ENCODE measurements at places on chromosomes 5 and 9.

DNA sequence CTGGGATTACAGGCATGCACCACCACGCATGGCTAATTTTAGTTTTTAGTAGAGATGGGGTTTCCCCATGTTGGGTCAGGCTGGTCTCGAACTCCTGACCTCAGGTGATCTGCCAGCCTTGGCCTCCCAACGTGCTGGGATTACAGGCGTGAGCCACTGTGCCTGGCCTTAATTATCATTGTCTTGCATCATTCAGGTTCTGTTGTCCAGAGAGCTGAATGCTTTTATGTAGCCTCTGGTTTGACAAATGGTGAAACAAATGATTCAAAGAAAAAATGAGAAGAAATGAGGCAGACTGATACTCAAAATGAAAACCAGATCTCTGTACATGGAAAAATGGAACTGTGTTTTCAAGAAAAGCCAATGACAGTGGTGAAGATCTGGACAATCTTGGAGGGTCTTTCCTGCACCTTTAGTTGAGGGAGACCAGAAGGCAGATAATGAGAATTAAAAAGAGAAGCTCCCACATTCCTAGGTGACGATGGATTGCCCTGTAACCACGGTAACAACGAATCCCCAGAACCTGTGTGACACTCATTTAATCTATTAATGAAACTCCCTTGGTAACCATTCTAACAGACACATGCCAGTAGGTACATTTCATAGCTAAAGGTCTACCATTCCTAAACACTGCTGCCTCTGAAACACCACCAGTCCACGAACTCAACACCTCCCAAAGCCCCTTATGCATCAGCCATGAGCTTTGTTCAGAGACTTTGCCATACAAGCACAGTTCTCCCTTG is 1.6 kb downstream of the TEX48 start:
- DNase-seq, result no peak

DNA sequence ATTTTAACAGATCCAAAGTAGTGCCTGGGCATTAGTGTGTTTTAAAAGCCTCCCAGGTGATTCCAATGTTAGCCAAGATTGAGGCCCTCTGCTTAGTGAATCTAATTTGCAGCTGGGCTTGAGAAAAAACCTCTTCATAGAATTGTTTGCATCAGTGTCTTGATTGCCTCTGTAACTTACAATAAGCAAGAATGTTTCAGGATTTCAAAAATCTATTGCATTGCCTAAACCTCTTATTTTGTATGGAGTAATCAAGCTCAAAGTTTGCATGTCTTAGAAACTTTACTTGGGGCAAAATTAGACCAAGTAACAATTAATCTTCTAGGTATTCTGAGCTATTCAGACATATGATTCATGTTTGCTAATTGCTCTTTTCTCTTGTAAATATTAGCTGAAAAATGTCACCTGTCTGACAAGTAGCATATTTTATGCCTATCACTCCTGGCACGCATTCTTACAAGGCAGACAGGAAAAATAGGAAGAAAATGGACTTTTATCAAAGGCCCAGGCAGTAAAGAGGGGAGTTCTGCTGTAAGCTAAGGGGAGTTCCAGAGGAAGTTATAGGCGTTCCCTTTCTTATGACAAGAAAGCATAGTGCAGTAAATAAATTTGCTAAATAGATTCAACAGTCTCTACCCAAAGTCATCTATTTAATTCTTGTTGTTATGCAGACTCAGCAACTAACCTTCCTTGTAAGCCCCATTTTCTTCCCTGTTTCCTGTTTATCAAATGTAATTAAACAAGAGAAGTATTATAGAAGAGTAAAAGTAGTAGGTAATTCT is 21.0 kb downstream of the PDCD1LG2 start:
- DNase-seq, result no peak

GRCh38 chr5:170745481-170746071 is 37.9 kb upstream of the GABRP start:
- DNase-seq, result no peak

- DNase-seq, result no peak
Observed at GRCh38 chr5:27021471-27021870, 16.9 kb downstream of the CDH9 start.

DNA sequence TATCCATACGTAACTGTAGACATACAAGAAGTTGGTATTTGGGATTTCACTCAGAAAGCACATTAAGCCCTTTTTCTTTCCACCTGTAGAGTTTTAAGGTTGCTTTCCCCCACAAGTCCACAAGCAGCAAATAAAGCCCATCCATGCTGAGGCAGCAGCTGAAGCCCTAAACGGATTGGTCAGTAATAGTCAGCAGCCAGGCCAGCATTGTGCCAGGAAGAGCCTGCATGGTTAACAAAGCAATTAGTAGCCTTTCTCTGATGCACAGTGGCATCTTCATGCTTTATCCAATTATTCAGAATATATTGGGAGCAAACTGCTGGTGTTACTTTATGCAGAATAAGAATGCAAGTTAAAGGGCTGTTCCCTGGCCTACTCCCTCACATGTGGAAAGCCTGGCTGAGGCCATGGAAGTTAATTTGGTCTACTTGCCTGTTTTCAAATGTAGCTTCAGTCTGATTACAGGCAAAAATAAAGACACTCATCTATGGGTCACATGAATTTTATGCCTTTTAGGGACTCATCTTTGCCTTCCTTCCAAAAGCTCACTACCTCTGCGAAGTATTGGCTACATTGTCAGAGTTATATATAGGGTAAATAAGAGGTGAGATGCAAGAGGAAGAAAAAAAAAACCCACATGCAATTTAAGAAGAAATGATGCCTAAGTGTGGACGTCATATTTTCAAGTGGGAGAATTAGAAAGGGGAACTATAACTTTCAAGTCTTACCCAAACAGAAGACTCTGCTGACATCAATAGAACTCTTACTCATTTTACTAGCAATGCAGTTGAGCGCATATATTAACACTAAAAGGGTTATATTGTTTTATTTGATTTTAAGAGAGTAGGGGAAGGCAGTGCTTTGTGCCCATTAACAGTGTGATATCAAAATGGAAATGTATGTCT is 15.9 kb downstream of the EBF1 start:
- DNase-seq, result no peak

DNA sequence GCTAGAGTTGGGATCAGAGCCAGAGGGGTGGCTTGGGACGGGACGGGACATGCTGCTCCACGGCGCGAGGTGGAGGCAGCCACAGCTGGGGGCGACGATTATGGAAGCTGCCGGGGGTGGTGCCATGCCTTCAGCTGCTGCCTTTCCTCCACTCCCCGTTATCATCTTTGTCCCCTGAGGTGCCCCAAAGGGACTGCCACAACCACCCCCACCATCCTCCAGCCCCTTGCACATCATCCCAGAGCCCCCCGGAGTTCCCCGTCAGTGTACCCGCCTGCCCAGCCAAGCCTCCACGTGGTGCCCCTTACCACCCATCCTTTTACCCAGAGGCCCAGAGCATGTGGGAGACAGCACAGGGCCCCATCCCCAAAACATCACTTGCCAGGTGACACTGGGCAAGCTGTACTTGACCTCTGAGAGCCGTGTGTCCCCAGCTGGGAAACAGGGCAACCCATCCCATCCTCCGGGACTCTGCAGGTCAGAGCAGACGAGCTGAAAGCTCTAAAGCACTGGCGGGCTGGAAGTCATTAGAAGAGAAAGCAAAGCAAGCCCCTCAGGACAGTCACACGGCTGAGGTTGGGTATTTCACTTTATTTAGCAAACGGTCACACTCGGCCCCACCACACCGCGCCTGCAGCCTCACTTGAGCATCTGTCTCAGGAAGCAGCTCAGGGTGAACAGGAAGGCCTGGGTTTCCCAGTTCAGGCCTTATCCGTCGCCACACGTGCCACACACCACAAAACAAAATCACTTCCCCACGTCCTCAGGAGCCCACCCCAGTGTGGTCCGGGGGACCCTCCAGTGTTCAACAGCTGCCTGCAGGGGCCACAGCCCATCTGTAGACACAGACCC is 19.5 kb upstream of the MXD3 start:
- DNase-seq, result no peak

GRCh38 chr5:142962174-142962533 is 192.0 kb downstream of the ARHGAP26 start:
- no peak for DNase-seq

DNA sequence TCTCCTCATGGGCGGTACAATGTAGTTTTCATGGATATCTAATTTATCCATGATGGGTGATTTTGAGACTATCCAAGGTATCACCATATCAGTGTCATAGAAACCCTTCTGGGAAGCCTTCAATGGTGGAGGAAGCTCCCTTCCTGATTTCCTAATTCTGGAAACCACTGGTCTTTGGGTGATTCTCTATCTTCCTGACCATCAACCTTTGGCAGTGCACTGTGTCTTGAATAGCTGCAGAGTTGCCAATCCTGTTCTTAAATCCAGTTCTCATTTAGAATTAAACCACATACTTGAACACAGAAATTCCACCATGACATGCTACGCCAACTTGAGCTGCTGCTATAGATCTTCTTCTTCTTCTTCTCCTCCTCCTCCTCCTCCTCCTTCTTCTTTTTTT is 161.7 kb upstream of the KLF9 start:
- DNase-seq, result no peak

DNA sequence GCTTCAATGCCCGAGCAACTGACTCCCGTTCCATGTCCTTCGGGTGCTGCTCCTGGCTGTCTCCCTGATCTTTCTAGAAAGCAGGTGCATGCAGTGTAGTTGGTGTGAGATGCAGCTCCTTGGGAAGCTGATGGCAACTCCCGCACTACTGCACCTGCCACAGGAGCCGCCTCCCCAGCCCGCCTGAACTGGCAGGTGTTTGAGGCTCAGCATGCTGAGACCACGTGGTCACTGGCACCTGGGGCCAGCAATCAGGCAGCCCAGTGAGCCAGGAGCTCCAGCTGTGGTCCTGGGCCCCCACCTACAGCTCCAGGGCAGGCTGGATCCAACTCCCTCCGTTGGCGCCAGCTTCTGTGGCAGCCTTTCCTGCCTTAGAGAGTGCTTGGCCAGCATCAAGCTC is 111.5 kb downstream of the ICE1 start:
- DNase-seq, result no peak

DNA sequence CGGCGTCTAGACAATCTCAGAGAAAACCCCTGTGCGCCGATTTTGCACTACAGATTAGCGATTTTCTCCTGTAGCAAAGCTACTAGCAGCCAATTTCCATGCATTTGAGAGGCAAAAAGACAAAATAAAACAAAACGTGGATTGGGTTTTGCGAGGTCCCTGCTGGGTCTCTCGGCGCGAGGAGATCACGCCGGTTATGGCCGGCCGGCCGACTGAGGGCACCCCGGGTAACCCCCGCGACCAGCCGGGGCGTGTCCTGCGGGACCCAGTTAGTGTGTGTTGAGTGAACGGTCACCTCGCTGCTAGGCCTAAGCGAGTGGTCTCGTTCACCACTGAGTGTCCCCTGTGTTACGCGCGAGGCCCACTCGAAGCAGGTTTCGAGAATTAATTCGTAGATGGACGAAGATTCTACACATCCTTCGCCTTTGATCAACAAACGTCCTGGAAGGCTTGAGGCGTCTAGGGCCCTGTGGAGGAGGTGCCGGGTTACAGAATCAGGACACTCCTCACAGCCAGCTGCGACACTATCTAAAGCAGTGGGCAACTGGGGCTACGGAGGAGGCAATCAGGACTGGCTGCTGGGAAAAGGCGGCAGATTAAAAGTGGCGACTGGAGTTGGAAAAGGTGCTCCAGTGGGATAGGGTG is 764 bp upstream of the VDAC1 start:
- DNase-seq, result no peak

DNA sequence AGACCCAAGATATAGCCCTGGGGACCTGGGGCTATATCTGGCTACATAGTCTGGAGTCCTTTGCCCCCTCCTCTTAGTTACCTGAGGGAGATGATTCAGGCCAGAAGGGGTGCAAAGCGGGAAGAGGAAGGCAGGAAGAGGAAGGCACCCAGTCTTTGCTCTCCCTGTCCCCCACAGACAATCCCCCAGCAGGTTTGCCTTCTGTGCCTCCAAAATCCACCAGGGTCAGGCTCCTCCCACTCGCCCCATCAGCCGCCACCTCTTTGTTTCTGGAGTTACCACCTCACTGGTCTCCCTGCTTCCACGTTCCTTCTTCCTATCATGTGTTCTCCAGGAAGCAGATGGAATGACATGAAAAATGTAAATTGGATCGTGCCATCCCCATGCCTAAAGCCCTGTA is 31.2 kb upstream of the FABP6 start:
- no peak for DNase-seq

GRCh38 chr5:142453932-142454331 is 129.1 kb upstream of the SPRY4 start:
- no peak for DNase-seq

DNA sequence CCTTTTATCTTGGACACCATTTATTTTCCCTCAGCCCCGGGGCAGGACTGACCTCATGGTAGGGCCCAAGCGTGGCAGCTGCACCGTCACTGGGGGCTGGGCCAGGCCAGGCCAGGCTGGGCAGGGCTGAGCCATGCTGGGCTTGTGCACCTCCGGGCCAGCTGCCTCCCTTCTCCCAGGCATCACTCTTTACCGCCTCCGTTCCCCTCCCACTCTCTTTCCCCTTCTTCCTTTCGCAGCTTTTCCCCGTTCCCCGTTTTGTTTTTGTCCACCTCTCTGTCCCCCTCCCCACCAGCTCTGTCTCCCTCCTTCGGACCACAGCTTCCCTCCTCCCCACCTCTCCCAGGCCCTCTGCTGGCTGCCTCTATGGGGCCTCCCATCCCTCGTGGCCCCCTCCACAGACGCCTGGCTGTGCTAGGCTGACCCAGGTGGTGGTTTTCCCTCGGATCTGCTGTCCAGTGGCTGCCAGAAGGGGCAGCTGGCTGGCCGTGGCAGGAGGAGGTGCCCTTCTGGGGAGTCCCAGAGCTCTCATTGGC is 17.9 kb downstream of the FGF18 start:
- DNase-seq, result no peak

DNA sequence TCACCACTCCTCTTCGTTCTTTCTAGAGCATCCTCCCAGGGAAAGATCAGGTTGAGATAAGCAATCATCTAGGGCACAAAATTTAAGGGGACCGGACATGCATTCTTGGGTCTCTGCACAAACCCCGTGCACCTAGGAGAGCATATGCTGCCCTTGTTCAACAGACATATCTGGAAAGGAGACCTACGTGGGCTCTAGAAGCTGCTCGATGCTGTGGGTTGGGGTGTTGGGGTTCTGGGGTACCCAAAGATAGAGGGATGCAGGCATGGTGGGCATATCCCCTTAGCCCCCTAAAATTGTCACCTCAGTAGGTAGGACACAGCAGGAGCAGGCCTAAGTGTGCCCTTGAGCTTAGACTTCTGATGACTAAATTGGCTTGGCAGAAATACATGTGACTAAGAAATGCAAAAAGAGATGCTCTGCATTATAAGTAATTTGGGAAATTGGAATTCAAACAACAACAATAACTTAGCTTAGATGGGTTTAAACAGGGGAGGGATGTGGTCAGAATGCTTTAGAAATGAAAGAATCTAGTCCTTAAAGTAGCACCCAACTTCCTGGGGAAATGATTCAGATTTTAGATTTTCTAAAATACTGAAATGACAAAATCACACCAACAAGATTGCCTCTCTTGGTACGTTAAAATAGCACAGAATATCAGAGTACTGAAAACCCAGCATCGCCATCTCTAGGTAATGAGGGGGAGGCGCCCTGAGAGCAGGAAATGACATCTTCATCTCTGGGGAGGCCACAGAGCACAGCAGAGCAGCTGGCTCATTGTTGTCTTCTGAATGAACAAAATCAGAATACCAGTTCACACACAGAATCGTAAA is 172.3 kb downstream of the GNA14 start:
- peak; percentile 67 for DNase-seq

- no peak for DNase-seq
Observed at GRCh38 chr5:72951671-72952468, 4.0 kb upstream of the FCHO2 start.
